ENCODE measurements at places on chromosomes 16 and 17.
A peak's percentile ranks its signal among the peaks of the same experiment; 100 is the strongest.

- DNase-seq = no peak
These were observed 8.1 kb downstream of the RPL19 start for GRCh38 chr17:39208136-39208535.

GRCh38 chr16:85149776-85150175, 37.5 kb upstream of the CIBAR2 start:
- DNase-seq = no peak

GRCh38 chr16:74700116-74700437, 585 bp downstream of the MLKL start:
- peak; percentile 20 for DNase-seq

- DNase-seq = no peak
These were observed 456.2 kb upstream of the SALL1 start for GRCh38 chr16:51607201-51607651.

DNA sequence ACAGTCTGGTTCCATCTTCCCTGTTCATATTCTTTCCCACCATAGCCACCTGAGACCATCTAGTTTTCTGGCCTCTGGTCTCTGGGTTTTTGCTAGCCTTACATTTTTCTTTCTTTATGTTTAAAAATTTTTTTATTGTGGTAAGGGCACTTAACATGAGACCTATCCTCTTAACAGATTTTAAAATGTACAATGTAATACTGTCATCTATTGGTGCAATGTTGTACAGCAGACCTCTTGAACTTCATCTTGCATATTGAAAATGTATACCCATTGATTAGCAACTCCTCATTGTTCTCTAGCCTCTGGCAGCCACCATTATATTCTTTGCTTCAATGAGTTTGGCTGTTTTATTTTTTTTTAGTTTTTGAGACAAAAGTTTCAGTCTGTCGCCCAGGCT, 39.2 kb downstream of the ITGAM start:
- no peak for DNase-seq

GRCh38 chr16:86910161-86910769, 331.9 kb downstream of the FOXL1 start:
- DNase-seq = no peak

- no peak for DNase-seq
These were observed 5.1 kb upstream of the HSBP1 start for GRCh38 chr16:83802554-83803205.

- DNase-seq = no peak
These were observed 255.4 kb downstream of the PHKB start for GRCh38 chr16:47716571-47716970.

DNA sequence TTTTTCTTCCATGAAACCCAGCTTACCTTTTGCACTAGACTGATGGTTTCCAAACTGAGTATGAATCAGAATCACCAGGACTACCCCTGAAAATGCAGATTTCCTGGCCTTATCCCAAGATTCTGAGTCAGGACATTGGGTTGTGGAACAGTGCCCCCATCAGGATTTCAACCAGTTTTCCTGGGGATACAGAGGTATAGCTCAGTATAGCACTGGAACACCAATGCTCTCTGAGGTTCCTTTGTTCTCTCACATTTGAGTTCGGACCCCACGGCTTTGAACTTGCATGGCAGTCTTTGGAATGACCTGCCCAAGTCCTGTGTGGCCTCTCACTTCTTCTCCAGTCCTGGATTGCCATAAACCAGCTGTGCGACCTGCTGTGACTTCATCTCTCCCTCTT, 12.8 kb upstream of the CCL8 start:
- no peak for DNase-seq

Measured in CD4-positive, alpha-beta T cell treated with Interleukin-15 for 1 hour (primary cell).